SK-N-SH treated with all-trans-retinoic acid at 6 μM for 48 hours (cell line): ENCODE measurements at places on chromosomes 4 and X.

- ATAC-seq = no peak
Measured at GRCh38 chr4:109994415-109994827, 81.7 kb downstream of the EGF start.

- ATAC-seq = no peak
Measured at GRCh38 chrX:69357317-69357716, 146.8 kb upstream of the NALF2 start.

DNA sequence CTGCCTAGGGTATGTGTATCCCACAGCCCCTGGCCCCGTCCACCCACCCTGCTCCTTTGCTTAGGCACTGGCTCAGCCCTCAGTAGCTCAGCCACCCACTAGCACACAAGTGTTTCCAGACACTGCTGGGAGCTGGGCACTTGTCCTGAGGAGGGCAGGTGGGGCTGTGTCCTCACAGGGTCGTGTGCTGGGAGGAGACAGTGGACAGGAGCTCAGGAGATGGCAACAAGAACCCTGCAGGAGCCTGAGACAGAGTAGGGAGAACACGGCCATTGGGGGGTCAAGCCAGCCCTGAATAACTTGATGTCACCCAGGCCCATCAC lies 5.5 kb upstream of the CPLX1 start:
- ATAC-seq = no peak

DNA sequence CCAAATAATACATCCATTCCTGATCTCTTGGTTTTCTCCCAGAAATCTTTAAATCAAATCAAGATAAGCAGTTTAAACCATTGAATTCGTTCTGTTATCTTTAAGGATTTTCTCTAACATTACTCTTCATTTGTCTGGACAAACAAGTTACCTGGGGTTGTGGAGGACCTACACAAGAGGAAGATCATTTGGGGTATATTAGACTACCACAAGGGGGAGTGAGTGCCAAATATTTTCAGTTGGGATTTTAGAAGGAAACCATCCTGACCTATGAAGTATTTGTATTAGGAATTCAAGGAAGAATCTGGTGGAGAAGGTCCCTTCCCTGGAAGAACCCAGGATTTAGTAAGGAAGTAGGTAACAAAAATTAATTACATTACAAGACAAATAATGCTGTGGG lies 12.0 kb upstream of the DCHS2 start:
- peak; percentile 72 for ATAC-seq

GRCh38 chr4:147981305-147981704 lies 249.4 kb downstream of the ARHGAP10 start:
- ATAC-seq = no peak

- ATAC-seq = no peak
Measured at GRCh38 chrX:44898411-44899221, 25.6 kb downstream of the KDM6A start.

DNA sequence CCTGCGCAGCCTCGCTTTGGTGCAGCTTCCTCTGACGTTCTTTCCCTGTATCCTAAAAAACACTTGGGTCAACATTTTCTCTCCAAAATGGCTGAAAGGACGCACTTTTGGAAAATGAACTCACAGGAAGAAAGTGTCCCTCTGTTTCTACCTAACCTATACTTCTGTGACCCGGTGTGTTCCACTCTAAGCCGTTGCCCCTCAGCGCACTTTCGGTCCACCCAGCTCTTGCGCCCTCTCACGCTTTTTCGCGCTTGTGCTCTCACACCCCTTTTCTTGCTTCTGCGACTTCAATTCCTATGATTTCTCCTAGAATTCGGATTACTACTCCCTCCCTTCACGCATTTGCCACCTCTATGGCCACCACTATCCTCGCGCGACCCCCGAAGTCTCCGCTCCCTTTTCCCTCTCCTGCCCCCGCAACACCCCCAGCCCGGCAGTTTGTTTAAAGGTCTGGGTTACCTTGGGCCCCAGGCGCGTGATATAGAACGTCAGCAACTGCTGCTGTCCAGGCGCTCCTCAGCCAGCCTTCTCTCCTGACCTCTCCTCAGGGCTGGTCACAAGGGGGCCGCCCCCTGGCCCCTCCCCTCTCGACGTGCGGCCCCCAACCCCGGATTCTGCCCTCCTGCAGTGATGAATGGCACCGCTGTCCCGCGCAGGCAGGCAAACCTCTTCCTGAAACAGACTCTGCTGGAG lies at the start of gene USP51:
TSS of gene USP51 (minus strand) at position 535 of the 696 bp plus-strand sequence. CDS start 909 bp downstream, outside the sequence.
- peak; percentile 69 for ATAC-seq

DNA sequence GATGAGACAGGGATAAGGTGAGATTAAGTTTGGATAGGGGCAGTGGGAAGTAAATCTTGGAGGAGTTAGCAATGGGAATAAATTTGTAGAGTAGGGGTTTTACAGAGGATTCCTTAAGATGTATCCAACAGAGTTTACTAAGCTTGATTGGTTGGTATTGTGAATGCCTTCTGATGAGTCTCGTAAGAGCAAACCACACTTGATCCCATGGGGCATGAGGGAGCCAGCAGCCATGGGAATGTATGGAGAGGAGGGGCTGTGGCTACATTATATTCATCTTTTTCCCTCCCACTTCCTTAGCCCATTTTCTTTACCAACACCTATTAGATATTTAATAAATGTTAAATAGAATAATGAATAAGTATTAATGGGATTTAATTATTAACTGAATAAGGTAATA lies 126.6 kb upstream of the NDST3 start:
- no peak for ATAC-seq

GRCh38 chr4:177427192-177427591 lies 15.0 kb downstream of the AGA start:
- ATAC-seq = peak; percentile 51; the same call in 2 of the 3 replicates

DNA sequence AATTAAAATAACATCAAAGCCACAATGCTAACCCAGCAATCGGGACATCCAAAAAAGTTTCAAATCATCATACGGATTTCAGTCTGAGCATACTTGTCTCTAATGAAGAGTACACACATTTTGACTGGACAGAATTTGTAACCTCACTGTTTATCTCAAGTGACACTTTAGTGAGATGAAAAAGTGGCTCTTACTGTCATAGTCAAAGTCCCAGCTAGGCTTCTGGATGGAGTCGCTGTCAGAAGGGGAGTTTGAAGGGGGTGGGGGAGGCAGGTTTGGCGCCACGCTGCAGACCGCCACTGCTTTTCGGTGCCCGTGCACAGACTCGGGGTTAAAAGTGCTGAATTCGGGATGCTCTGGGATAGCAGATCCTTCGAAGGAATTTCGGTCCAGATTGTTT lies 41.0 kb upstream of the MTNR1A start:
- no peak for ATAC-seq

DNA sequence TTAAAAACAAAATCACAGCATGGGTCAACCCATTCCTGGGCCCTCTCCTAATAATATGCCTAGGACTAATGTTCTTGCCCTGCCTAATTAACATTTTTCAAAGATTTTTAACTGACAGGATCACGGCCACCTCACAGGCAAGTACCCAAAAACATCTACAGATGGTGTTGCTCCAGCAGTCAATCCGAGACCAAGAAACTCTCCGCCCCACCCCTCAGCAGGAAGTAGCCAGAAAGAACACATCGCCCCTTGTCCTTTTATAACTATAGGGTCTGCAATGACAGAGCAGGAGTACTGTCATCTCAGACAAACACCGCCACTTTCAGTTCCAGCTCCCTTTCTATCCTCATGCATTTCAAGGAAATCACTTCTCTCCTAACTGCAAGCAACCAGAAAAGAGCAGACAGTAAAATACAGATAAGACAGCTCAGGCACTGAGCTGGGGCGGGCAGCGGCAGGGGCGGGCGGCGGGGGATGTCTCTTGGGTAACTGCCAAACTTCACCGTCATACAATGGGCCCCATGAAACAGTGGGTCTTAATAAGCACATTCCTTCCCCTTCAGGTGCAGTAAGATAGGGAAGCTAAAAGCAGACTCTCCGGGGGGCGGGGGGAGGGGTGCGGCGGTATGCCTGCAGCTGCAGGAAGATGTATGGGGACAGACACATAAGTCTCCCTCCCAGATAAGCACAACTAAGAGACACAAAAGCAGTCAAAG lies 67.4 kb downstream of the ZNF182 start:
- no peak for ATAC-seq

DNA sequence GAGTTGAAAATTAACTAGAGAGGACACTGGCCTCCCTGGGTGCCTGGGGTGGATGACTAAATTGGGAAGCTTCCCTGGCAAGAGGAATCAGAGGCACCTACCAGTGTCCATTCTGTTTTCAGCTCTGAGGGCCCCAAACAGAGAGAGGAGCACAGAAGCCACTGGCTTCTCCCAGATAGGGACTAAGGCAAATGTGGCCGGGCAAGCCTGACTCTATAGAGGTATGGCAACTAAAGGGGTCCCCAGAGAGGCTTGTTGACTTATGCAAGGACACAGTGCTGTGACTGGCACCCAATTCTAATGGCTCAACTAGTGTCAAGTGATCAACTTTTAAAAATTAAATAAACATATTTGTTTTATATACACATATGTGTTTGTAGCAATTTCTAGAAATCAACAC lies 17.2 kb downstream of the TRPC3 start:
- no peak for ATAC-seq
